ENCODE measurements at places on chromosomes 11 and 22. TPM values are rescaled to one million over a fixed set of nuclear protein-coding genes. Genes with fewer than 3 reads are reported as not detected.

Gene C11orf86
- polyA plus RNA-seq = not detected

Gene ACR
- polyA plus RNA-seq = 0.45 TPM

Gene MOV10L1
- polyA plus RNA-seq = 0.58 TPM

Gene LIF
- polyA plus RNA-seq = 0.90 TPM

Gene SLC16A8
- polyA plus RNA-seq = 3.5 TPM

Gene CYP2D6
- 1.4 TPM for polyA plus RNA-seq

Gene CYB561A3
- 16.9 TPM for polyA plus RNA-seq

Gene NXPE1
- not detected for polyA plus RNA-seq

Gene PTGDR2
- polyA plus RNA-seq = 0.65 TPM

Gene PRODH
- polyA plus RNA-seq = 8.8 TPM

Gene CTTN
- 110 TPM for polyA plus RNA-seq

Gene GGT5
- polyA plus RNA-seq = 13.7 TPM

Gene MRGPRX4
- not detected for polyA plus RNA-seq

Gene ACTN3
- polyA plus RNA-seq = 141 TPM

Gene FAT3
- 1.0 TPM for polyA plus RNA-seq

Gene CRYBB2
- polyA plus RNA-seq = not detected

Gene XKR3
- not detected for polyA plus RNA-seq

Gene YIF1A
- polyA plus RNA-seq = 42.6 TPM

Gene KIRREL3
- 0.49 TPM for polyA plus RNA-seq

Gene PNPLA2
- 47.9 TPM for polyA plus RNA-seq

Gene TRIM51
- not detected for polyA plus RNA-seq

Gene FAM83F
- 0.10 TPM for polyA plus RNA-seq

Gene OR9I1
- polyA plus RNA-seq = not detected

Gene OR56A1
- polyA plus RNA-seq = not detected

Gene P2RX6
- 28.1 TPM for polyA plus RNA-seq

Gene OR51E2
- polyA plus RNA-seq = 0.76 TPM

Gene MS4A1
- 0.31 TPM for polyA plus RNA-seq

Gene PHLDA2
- polyA plus RNA-seq = 0.52 TPM

Gene PGA5
- polyA plus RNA-seq = 1.1 TPM

Gene PTPRCAP
- polyA plus RNA-seq = 0.67 TPM

Gene IL17REL
- polyA plus RNA-seq = not detected

Gene TSSK2
- 0.56 TPM for polyA plus RNA-seq

Gene CARD18
- polyA plus RNA-seq = not detected

Gene FGF19
- 0.58 TPM for polyA plus RNA-seq

Gene CCDC88B
- 4.5 TPM for polyA plus RNA-seq

Gene C11orf87
- 0.21 TPM for polyA plus RNA-seq
